ENCODE measurements at places on chromosomes 6 and 20. TPM values are rescaled to one million over a fixed set of nuclear protein-coding genes. Genes with fewer than 3 reads are reported as not detected.

C20orf202 gene
- 0.23 TPM for total RNA-seq

GRCh38 chr20:49112596-49113274 lies 66.6 kb downstream of the CSE1L start:
- no peak for DNase-seq
- H3K27me3 ChIP-seq = no peaks in the 10 kb centered on the region
- no peak overlapping the region for H3K27ac ChIP-seq
- no peaks in the 10 kb centered on the region for H3K4me1 ChIP-seq

GRCh38 chr6:121435444-121436069 lies at the start of gene GJA1:
TSS of gene GJA1 (plus strand) at chr6:121435646. CDS start at chr6:121446848, 11,202 bp downstream.
- H3K4me1 ChIP-seq = peaks cover 12% of the 10 kb centered on the region
- H3K4me3 ChIP-seq = no peak within 1 kb of the TSS
- peaks cover 18% of the 10 kb centered on the region for H3K27me3 ChIP-seq
- H3K36me3 ChIP-seq = no peaks in the 10 kb centered on the region
- no peak for DNase-seq

PAX1 gene
- not detected for total RNA-seq

TRIM40 gene
- not detected for total RNA-seq

DNA sequence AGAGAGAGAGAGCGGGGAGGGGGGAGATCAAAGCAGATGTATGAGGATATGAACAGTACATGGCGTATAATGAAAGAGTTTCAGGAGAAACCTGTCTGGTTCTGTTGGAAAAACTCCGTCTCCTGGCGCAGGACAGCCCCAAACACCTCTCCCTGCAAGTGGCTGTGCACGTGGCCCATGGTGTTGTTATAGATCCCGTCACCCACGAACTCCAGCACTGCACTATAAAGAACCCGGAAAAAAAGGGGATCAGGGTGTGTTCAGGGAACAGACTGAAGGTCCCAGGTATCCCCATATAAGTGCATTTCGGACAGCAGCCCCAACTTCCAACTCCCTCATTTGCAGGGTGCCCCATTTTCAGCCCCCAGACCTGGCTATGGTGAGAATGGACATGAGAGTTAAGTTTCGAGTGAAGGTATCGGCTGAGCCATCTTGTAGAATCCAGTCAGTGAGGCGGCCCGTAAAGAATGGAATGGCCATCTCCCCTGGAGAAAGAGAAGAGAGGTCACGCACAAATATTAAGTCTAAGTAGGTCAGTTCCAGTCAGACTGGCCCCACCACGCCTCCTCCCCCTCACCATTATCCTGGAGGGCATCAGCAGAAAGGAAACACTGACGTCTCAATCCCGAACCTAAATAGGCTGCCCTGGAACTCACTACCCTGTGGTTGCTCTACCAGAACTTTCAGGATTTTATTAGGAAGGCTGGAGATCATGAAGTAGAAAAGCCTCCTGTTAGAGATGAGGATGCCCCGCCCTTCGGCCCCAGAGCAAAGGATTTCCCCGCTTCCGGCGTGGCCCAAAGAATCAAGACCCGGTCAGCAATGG lies 1.3 kb downstream of the TAP1 start:
- DNase-seq = no peak
- peaks cover 69% of the 10 kb centered on the region for H3K4me1 ChIP-seq
- no peaks in the 10 kb centered on the region for H3K27me3 ChIP-seq
- peak overlapping the region; percentile 99 for H3K27ac ChIP-seq

SSTR4 gene
- total RNA-seq = not detected

ANKRD66 gene
- not detected for total RNA-seq

Measured in T-cell (primary cell).